ENCODE measurements at places on chromosomes 2 and 18. TPM values are rescaled to one million over a fixed set of nuclear protein-coding genes. Genes with fewer than 3 reads are reported as not detected.

DNA sequence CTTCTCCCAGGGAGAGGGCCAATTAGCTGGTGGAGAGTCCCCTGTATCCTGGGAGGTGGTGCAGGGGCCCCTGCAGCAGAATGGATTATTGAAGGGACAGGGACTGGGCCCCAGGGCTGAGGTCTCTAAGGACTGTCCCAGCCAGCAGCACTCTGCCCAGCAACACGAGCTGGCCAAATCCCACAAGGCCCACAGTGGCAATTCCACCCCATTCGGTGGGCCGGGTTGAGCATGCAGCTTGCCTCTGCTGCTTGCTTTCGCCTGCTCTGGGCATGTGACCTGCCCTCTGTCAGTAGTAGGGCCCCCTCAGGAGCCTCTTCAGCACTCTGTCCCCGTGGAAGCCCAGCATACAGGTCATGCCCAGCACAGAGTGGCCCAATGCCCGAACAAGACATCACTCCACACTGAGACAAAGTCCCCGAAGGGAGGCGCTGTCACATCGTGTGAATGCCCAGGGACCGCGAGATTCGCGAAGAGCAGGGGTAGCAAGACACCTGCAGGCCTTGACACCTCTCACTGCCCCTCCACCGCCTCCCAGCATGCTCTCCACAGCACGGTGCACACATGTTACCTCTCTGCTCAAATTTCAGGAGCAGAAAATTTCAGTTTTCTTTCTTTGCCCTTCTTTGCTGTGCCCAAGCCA is 65.4 kb downstream of the CRACDL start:
- DNase-seq, result no peak

DNA sequence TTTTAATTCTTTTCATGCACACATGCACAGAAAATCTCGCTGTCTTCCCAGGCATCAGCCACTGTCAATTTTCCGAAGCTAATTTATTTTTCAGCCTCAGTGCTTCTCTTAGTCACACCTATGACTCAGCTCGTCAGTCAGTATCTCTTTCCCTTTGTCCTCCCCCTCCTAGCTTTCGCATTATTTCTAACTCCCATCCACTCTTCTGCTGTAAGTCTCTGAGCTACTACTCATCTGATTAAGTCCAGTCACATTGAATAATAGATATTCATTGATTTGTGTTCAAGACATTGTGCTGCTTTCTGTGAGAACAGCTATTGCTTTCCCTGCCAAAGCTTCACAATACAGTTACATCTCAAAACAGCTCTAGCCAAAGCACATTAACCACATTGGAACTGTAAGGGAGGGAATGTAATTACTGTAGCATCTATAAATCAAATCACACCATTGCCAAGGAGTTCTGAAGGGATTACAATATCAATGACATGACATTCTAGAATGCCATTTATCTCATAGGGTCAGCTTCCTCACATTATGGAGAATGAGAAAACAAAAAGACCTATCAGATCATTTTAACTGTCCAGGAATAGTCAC is 89.4 kb downstream of the SCN3A start:
- no peak for DNase-seq

DNA sequence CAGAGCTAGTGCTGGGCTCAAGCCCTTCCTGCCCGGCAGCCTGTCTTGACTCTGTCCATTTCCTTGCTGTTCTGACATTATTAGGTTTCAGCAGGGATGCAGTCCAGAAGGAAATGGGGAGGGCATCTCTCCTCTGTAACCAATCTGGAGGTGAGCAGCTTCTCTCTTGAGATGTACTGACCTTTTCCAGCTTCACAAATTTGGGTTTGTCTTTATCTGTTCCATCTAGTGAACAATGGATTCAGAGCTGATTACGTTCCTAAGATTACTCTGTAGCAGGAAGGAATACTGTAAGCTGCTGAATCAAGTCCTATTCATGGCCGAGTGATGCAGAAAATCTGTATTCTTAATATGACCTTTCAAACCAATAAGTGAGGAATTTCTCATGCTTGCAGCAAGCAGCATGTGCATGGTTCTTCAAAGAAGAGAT is 11.0 kb downstream of the PLA2R1 start:
- no peak for DNase-seq

GRCh38 chr2:198913394-198914152 is 544.2 kb downstream of the SATB2 start:
- no peak for DNase-seq

- DNase-seq, result no peak
These were observed 381.7 kb downstream of the NUP35 start for GRCh38 chr2:183505911-183506310.

- no peak for DNase-seq
These were observed 106.3 kb downstream of the EPHA4 start for GRCh38 chr2:221465776-221466175.

DNA sequence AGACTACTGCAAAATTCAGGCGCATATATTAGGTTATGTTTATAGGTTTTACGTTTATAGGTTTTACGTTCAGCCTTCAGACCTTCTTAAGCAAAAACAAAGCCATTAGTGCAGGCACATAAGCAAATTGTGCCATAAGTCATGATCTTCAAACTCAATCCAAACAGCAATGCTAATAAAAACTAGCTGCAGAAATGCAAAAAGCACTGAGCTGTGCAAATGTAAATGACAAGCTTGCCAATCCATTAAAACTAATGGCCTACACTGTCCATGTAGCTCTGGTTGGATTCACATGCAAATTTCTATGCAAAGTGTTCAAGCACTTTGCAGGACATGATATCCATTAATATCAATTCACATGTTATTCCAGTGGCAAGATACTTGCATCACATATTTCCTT is 50.9 kb downstream of the LRPPRC start:
- DNase-seq, result no peak

DNA sequence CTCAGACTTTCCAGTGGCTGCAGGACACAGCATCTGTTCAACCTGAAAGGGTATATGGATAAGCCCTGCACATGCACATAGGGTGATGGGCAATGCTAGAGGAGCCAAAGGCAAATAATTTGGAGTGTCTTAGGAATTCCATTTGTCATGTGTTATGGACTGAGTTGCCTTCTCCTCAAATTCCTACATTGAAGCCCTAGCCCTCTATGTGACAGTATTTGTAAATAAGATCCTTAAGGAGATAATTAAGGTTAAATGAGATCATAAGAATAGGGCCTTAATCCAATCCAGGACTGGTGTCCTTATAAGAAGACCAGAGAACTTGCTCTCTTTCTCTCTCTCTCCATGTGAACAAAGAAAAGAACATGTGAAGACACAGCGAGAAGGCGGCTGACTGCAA is 42.9 kb upstream of the CREG2 start:
- DNase-seq, result no peak

DNA sequence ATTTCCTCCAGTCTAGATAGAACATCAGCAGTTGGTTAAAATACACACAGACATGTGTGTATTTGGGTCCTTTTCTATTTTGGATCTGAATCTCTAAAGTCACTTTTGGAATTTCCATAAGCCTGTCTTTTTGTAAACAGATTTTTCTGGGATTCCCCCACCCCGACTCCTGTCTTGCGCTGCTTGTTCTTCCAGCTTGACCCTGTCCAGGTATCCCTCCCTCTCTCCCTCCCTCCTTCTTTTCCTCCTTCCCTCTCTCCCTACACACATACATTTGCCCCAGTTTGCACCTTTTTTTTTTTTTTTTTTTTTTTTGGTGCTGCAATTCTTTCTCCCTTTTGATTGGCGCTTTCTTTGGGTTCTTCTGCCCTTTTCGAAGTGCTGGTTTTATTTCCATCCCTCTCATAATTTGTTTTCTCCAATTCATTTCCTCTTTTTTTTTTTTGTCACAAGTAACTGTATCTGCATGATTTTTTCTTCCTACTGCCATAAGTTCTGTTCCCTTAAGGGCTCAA is 114.8 kb upstream of the SERTAD2 start:
- DNase-seq, result no peak

SOWAHC gene
- 18.7 TPM for polyA plus RNA-seq

ADRA2B gene
- 4.2 TPM for polyA plus RNA-seq

GLI2 gene
- polyA plus RNA-seq, result 9.6 TPM

GRCh38 chr18:8982416-8983183 is 119.9 kb upstream of the NDUFV2 start:
- no peak for DNase-seq

GRCh38 chr2:114108249-114108648 is 218.4 kb downstream of the ACTR3 start:
- DNase-seq, result no peak

AGXT gene
- polyA plus RNA-seq, result 0.16 TPM
